T-cell (primary cell): ENCODE measurements at places on chromosomes 12 and 14. TPM values are rescaled to one million over a fixed set of nuclear protein-coding genes. Genes with fewer than 3 reads are reported as not detected.
A peak's percentile ranks its signal among the peaks of the same experiment; 100 is the strongest.

DNA sequence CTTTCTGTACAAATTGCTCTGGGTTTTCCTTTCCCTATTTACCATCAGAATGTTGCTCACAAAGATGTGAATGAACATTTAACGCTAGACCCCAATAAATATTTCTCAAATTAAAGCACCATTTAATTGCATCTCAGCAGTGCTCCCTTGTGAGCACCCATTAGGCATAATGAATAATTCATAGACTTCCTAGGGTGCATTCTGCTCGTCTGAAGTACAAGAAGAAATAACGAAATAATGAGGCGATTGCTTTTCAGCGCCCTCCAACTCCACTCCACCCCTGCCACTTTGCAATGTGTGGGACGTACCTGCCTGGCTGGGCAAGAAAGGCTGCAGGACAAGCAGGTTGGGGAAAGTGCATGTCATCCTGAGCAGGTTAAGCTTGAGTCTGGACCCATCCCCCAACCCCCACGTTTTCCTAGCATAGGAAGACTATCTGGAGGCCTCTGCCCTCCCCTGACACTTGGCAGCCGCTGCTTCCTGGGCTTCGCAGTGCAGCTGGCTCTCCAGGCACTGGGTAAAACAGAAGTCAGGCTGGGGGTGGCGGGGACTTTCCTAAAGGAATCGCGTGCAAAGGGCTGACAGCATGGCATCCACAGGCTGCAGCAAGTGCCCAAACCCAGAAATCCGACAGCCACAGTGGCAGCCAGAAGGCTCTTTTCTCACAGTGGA, 253.7 kb downstream of the DUSP6 start:
- DNase-seq: no peak

DNA sequence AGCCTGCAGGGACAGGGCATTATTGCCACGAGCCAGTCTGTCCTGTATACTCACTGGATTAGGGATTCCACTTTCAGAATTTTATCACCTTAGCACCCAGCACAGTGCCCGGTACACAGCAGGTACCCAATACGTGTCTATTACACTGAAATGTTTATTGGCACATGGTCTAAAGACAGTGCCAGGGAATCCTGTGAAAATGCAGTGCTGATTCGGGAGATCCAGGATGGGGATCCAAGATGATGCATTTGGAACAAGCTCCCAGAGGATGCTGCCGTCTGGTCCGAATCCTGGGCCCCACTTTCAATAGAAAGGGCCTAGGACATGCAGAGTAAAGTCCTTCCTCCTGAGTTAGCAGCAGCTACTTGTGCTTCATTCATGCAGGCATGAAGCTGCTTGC, 230.7 kb downstream of the CACNA1C start:
- no peak for DNase-seq

DNA sequence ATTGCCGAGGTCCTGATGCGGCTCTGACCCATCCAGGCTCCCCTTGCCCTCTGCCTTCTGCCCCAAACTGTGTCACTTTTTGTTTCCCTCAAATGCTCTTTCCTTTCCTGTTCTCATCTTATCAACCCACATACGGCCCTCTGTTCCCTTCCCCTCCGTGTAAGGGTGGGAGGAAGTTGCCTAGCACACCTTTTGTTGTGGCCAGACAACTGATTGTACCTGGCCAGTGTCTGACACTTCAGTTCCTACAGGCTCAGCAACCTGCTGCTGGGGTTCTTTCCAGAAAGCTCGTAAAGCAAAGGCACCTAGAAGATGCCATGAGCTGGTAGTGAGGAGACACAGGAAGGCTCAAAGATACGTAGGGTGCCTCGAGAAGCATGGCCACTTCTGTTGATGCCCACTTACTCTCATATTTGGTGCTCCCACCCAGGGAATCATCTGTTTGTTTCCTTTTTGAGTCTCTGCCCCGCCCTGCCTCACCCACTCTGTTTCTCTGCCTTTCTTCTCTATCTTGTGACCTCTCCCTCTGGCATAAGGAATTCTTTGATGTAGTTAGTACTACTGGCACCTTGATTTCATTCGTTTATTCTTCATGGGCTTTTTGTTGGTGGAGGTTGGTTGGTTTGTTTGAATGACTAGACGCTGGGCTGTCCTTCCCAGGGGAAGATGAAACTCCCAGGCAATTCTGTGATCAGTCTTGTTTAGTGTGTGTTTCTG, 152.4 kb upstream of the FKBP4 start:
- no peak for DNase-seq

Gene KDM2B
- total RNA-seq: 102 TPM

GRCh38 chr14:24212924-24213865, at the start of gene CHMP4A:
Gene CHMP4A, minus strand, starts transcription at chr14:24213488. Its CDS starts 49 bp downstream, at chr14:24213439.
- peak; percentile 98 for DNase-seq
